ENCODE measurements at places on chromosomes 13 and 19.

GRCh38 chr13:27857282-27857681 is 62.5 kb upstream of the PDX1 start:
- DNase-seq = no peak

GRCh38 chr13:37707739-37708500 is 109.4 kb upstream of the POSTN start:
- DNase-seq = no peak

DNA sequence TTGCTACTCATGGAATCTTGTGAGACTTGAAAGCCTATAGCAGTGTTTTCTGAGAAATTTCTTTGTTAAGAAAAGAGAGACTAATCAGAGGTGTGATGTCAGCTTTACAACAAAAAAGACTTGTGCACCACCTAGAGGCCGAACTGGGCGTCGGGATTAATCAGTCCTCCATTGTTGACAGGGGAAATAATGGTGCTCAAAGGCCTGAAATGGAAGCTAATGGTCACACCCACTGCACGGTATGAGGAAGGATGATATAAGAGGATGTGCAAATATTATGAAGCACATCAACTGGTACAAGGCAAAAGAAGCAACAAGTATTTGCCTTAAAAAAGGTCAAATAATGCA is 480.2 kb upstream of the MIR17HG start:
- no peak for DNase-seq

DNA sequence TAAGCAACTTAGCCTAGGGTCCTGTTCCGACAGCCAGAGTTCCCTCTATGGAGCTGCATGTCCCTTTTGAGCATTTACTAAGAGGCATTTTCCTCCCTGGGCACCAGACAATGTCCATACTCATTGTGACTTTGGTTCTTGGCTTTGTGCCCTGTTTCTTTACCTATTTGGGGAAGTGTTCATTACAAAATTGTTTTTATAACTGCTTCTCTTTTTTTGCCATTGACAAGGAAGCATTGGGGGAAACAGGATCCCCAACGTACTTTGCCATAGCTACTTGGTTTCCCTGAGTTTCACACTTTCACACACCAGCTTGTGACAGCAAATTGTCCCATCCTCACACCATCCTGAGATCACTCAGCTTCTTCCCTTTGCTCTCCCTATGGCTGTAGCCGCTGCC is 81.1 kb upstream of the SIAH3 start:
- DNase-seq = no peak

DNA sequence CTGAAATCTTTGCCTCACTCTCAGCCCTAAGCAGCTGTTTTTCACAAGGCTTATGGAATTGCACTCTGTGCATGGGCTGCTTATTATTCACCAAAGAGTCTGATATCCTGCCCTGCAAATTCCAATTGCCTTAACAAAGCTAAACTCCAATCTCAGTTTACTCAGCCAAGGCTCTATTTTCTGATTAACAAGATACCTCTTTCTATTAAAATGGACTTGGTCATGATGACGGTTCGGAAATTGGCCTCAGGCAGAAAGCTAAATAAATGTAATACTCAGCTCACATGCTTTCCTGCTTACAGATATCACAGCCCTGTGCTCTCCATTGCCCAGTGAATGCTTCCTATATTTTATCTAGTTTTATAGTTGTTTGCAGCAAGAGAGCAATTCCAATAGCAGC is 1270.8 kb downstream of the PCDH9 start:
- no peak for DNase-seq

DNA sequence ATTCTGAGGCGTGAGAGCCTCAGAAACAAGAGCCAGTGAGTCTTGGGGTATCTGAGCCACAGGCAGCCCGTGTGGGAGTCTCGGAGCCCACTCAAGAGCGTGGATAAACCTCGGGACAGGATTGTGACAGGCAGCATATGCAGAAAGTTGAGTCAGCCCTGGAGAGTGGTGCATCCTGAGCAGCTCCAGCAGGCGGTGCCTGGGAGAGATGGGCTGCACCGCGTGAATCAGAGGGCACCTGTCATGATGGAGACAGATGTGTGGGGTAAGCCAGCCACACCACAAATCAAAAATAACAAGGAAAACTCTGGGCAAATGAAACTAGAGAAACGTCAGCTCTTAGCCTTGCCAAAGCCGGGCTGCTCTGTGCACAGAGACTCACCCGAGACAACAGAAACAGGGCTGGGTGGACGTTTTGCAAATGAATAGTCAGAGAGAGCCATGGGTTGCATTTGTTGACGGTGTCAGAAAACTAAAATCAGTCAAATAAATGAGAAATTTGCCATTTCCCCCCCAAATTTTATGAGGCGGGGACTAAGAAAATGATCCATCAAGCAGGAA is 30.0 kb upstream of the POP4 start:
- no peak for DNase-seq

DNA sequence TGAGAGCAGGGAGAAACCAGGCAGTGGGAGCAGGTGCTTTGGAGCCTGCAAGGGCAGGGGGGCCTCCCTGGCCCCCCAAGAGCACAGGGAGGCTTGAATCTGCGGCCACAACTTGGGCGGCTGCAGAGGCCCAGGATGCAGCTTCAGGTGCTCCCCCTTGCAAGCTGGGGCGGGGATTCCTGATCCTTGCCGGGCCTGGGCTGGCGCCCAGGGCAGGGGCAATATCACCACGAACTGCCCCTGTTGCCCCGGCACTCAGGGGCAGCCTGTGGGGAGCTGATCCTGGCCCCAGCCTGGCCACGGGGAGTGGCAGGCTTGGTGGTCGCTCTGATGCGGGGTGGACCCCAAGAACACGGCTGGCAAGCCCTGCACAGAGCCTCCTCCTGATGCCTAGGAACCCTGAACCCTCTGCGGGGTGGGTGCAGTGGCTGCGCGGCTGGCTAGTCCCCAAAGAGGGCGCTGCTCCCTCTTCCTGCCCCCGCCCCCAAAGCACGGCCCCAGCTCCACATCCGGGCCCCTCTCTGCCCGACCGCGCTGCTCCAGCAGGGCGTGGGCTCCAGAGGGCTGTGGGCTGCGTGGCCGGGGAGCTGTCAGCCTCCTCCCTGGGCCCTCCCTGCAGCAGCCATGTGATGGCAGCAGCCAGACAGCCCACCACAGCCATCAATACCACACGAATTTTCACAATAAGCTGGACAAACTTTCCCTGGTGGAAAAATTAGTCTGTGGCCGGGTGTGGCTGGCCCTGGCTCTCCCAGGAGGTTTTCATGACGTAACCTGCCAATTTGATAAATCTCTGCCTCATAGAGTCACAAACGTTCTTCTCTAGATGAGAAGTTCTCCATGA is 21.0 kb downstream of the TNFSF9 start:
- DNase-seq = no peak

DNA sequence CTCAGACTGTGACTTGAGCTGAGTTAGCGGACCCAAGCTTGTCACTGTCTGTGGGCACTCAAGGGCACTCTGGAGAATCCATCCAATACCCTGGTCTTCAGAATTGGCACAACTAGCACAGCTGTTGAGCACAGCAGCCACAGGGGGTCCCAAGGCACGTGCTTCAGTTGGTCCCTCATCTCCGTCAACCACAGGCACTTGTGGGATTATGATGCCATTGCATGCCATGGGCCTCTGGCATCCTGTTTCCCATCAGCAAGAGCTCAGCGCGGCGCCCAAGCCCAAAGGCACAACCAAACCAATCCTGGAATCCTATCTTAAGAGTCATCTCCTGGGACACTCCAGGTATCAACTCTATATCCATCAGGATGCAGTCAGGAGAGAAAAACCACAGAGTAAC is 3.7 kb upstream of the B3GNT8 start:
- no peak for DNase-seq

- no peak for DNase-seq
Measured at GRCh38 chr19:18504886-18505610, 16.8 kb downstream of the ELL start.

GRCh38 chr13:46578590-46578975 is 25.6 kb downstream of the LRCH1 start:
- DNase-seq = no peak

DNA sequence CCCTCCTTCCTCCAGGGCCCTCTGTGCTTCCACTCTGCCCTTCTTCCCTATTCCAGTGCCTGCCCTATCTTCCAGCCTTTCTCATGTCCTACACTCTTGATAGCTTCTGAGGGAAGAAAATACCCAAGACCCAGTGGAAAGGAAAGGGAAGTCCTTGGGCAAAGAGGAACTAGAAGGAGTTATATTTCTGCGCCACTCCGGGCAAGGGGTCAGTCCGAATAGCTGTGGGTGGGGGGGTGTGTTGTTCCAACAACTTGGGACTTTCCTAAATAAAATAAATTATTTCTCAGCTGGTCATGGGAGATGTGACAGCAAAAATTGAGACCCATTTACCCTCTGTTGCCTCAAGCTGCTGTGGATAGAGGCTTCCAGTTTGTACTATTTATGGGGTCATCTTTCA is 23.2 kb downstream of the CABP5 start:
- DNase-seq = no peak

DNA sequence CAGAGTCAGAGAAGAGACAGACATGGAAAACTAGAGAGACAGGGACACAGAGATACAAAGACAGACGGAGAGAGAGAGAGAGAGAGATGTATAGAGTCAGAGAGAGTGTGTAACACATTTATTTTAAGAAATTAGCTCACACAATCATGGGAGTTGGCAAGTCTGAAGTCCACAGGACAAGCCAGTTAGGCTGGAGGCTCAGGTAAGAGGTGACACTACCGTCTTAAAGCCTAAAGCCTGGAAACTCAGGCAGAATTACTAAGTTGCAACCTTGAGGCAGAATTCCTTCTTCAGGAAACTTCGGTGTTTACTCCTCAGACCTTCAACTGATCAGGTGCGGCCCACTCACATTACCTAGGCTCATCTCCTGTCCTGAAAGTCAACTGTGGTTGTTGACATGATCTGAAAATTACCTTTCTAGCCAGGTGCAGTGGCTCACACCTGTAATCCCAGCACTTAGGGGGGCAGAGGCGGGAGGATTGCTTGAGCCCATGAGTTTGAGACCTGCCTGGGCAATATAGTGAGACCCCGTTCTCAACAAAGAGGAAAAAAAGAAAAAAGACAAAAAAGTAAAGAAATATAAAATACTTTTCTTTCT is 2.8 kb upstream of the TNFSF14 start:
- DNase-seq = no peak

DNA sequence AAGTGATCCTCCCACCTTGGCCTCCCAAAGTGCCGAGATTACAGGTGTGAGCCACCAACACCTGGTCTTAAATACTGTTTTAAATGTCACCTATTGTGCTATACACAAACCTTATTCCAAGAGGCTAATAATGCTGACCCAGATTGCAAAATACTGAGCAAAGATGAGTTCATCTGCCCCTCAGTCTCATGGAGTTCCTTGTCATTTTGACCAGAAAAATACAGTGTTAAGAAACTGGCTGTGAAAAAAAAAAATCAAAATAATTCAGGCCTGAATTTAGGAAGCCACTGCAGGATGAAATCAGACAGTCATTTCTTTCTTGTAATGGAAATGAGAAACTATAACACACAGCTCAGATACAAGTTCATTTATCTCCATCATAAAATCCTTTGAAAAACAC is 59.9 kb downstream of the TBC1D4 start:
- no peak for DNase-seq

DNA sequence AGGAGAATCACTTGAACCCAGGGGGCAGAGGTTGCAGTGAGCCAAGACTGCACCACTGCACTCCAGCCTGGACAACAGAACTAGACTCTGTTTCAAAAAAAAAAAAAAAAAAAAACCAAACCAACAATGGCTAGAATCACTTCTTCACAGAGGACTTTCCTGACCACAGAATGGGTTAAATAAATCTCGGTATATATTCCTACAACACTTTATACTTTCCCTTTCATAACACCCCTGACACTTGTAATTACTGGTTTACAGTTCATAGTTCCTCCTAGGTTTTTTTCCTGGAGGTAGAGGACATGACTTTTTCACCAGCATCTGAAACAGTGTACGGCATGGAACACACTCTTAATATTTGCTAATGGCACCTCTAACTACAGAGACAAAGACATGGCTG is 31.4 kb downstream of the ZDHHC20 start:
- no peak for DNase-seq

GRCh38 chr13:101714195-101714594 is 261.7 kb downstream of the ITGBL1 start:
- no peak for DNase-seq

DNA sequence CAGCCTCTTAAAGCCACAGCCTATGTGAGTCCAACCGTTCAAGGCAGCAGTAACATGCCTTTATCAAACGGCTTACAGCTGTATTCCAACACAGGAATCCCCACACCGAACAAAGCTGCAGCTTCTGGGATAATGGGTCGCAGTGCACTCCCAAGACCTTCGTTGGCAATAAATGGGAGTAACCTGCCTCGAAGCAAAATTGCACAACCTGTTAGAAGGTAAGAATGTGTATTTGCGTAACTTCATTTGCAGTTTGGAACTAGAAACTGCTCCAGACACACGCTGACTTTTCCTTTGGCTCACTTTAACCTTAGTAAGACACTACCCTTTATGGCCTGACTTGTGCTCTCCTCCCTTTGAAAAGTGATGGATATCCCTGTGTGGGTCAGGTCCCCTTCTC is 63.4 kb downstream of the SLAIN1 start:
- no peak for DNase-seq

DNA sequence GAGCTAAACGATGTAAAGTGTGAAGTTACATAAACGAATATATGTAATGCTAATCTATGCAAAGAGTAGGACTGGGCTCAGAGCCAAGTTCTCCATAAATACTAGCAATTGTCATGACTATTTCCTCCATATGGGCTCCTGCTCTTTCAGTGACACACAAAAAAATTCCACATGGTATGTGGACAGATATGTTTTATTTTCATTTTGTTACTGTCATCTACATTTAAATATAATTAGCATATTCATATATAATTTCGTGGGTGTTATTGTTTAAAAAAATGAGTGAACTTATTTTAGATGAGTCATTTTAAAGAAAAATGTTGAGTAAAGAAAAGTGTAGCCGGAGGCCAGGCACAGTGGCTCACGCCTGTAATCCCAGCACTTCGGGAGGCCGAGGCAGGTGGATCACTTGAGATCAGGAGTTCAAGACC is 5.0 kb upstream of the IGSF23 start:
- DNase-seq = no peak
